Activated B cell treated with CpG ODN at 0.5 μM for 24 hours (primary cell): ENCODE measurements at places on chromosomes 1 and 21.

- DNase-seq: no peak
These were observed 4.4 kb downstream of the CLDN19 start for GRCh38 chr1:42735477-42736105.

GRCh38 chr1:29758781-29759499 lies 522.6 kb downstream of the PTPRU start:
- DNase-seq: no peak

DNA sequence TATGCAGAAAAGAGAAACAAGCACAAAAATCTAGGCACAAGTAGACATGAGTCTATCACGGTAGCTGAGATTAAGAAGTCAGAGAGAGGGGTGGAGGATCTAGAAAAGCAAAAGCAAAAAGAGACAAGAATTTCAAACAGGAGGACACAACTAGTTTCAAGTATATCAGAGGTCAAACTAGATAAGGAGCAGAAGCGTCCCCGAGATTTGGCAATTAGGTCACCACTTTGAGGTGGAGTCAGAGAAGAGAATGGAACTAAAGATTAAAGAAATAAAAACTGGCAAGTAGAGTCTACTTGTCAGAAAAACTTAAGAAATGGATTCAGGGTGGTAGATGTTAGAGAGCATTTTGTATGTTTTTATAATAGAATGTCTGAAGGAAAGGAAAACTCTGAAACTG lies 2.3 kb downstream of the SF3B4 start:
- DNase-seq: no peak

DNA sequence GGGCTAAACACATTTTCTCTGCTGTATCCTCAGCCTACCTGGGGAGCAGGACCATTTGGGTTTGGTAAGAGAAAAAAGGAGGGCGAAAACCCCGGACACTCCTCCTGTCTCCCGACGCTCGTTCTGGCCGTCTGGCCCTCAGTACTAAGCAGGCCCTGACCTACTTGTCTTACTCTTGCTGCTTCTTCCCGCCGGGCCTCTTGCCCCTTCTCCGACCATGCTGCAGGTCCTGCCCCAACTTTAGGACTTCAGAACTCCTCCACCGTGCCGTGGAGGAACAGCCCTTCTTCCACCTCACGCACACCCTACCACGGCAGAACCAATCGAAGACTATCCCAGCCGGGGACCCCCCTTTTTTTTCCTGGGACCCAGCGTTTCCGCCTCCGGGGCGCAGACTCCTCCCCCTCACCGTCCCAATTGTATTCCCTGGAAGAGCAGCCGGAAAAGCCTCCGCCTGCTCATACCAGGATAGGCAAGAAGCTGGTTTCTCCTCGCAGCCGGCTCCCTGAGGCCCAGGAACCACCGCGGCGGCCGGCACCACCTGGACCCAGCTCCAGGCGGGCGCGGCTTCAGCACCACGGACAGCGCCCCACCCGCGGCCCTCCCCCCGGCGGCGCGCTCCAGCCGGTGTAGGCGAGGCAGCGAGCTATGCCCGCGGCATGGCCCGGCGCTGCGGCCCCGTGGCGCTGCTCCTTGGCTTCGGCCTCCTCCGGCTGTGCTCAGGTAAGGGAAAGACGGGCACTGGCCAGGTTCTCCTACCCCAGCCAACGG lies at the start of gene CHRNB2:
Gene CHRNB2, plus strand, starts transcription at position 393 of the 771 bp plus-strand sequence. Its CDS starts 267 bp downstream, at position 660.
- peak; percentile 71 for DNase-seq

- peak; percentile 36 for DNase-seq
These were observed 5.2 kb upstream of the HLX start for GRCh38 chr1:220873868-220874655.

DNA sequence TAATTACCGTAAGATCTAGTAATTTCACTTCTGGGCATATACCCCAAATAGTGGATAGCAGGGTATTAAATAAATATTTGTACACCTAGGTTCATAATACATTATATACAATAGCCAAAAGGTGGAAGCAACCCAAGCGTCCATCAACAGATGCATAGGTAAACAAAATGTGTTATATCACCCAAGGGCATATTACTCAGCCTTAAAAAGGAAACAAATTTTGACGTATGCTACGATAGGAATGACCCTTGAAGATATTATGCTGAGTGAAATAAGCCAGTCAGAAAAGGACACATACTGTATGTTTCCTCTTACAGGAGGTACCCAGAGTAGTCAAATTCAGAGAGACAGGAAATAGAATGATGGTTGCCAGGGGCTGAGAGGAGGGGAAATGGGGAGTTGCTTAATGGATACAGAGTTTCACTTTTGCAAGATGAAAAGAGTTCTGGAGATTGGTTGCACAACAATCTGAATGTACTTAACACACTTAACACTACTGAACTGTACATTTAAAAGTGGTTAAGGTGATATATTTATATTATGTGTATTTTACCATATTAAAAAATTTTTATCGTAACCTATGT lies 36.6 kb upstream of the KCTD3 start:
- DNase-seq: no peak

DNA sequence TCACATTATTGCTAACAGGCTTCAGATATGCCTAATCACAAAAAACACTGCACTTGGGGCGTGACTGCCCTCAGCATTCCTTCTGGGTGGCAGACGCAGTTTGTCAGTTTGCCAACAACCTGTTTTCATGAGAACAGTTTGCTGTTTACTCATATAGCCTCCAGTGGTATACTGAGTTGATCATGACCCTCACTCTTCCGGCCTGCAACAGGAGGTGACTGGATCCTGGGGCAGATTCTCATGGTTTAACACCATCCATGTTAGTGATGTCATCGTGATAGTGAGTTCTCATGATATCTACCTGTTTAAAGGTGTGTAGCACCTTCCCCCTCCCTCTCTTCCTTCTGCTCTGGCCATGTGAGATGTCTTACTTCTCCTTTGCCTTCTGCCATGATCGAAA lies 555.2 kb downstream of the PLPP3 start:
- DNase-seq: no peak

DNA sequence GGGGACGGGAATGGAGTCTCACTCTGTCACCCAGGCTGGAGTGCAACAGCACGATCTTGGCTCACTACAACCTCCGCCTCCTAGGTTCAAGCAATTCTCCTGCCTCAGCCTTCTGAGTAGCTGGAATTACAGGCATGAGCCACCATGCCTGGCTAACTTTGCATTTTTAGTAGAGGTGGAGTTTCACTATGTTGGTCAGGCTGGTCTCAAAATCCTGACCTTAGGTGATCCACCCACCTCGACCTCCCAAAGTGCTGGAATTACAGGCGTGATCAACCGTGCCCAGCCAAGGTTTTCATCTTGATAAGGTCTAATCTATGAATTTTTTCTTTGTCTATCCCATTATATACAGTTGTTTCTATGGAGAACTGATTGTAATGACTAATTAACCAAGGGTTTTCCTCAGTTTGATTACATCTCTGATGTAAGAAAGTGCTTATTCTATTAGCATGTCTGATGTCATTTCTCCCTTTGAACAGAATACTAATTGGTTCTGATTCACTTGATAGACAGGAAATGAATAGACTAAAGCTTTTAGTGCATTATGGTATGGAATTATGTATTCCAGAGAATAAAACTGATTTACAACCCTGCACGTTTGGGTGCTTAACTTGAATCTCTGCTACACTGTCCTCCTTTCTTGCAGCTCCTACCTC lies 11.9 kb downstream of the PACC1 start:
- no peak for DNase-seq

DNA sequence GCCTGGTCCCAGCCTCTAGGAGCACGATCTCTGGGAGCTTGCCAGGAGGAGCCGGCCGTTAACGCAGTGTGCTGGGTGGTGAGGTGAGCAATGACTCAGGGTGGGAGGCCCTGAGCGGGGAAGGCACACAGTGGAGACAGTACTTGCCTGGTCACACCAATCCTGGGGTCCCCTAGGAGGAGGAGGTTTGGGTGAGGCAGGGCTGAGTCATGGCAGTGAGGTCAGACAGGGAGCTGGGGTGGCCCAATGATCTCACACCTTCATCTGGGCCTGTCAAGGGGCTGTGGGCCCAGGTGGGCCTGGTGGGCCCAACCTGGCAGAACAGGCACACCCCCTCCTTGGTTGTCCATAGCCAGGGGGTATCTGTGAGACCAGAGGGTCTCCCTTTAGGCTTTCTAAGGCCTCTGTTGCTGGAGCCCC lies 8.6 kb upstream of the EDN2 start:
- DNase-seq: no peak

GRCh38 chr1:220824031-220824989 lies 37.6 kb downstream of the MTARC1 start:
- DNase-seq: no peak
